ENCODE measurements at places on chromosomes 13 and 19.

DNA sequence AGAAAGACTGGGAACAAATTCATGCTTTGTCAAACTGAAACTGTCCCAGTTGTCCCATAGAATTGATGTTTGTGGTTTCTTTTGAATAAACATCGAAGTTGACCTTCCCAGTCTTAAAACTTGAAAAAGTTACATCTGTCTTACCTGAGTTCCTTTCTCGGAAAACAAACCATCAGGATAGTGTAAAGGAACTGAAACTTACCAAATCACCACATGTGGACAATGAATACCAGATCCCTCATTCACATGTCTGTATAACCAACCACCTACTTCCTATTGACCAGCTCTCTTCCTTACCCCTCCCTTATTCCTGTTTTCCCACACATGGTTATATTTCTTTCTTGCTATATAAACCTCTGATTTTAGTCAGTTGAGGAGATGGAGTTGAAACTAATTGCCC lies 791.7 kb upstream of the PCDH20 start:
- no peak overlapping the region for H3K27ac ChIP-seq
- H3K4me1 ChIP-seq = no peaks in the 10 kb centered on the region
- H3K36me3 ChIP-seq = no peaks in the 10 kb centered on the region
- no peak for DNase-seq

GRCh38 chr19:34172661-34173192 lies 423 bp downstream of the LSM14A start:
- peak overlapping the region; percentile 97 for H3K4me3 ChIP-seq
- peaks cover 29% of the 10 kb centered on the region for H3K4me1 ChIP-seq
- H3K27ac ChIP-seq = peak overlapping the region; percentile 98
- peaks cover 6% of the 10 kb centered on the region for H3K27me3 ChIP-seq
- H3K36me3 ChIP-seq = peaks cover 17% of the 10 kb centered on the region

DNA sequence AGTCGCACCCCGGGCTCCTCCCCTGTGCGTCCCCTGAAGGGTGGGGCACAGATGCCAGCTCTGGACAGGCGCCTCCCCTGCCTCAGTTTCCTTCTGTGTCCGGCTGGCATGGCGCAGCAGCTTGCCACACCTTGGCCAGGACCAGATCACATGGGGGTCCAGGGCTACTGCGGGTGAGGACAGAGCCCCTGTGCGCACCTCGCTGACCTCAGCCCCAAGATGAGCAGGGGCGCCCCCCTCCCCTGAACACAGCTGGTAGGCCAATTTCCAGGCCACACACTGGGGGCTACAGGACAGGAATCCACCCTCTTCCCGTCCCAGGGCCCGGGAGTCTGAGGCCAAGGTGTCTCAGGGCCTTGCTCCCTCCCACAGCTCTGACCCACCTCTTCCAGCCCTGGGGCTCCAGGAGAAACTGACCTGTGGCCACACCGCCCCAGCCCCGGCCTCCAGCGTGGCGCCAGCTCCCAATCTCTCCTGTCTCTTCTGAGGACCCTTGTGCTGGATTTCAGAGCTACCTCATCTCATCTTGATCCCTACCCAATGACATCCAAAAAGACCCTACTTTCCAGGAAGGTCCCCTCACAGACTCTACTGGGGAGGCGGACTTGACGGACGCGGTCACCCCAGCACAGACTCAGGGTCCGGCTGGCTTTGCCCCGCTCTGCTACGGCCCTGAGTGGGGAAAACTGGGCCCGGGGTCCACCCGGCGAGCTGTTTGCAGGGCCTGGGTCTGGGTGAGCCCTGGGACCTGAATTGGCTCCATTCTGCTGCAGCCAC lies 28.2 kb downstream of the SBNO2 start:
- H3K36me3 ChIP-seq = peaks cover 28% of the 10 kb centered on the region
- H3K27ac ChIP-seq = no peak overlapping the region
- no peak overlapping the region for H3K4me3 ChIP-seq
- no peaks in the 10 kb centered on the region for H3K27me3 ChIP-seq

GRCh38 chr13:36665630-36666029 lies 8.2 kb upstream of the SERTM1 start:
- DNase-seq = no peak
- no peaks in the 10 kb centered on the region for H3K27me3 ChIP-seq
- H3K27ac ChIP-seq = no peak overlapping the region
- H3K4me3 ChIP-seq = no peak overlapping the region
- no peaks in the 10 kb centered on the region for H3K4me1 ChIP-seq
- H3K36me3 ChIP-seq = no peaks in the 10 kb centered on the region

DNA sequence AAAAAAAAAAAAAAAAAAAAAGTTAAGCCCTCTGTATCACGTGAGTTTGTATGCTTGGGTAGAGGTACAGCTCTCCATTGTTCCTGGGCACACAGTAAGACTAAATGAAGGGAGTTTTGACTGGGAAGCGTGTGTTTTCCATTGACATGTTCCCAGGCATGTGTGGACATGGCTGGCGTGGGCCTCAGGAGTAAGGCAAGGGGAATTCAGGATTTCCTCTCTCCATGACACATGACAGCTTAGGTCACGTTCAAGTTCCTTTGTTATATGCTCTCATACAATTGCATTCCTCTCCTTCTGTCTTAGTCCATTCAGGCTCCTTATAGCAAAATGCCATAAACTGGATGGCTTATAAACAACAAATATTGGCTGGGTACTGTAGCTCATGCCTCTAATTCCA lies 17.1 kb upstream of the MAP3K10 start:
- H3K27me3 ChIP-seq = no peaks in the 10 kb centered on the region
- no peak overlapping the region for H3K27ac ChIP-seq
- DNase-seq = no peak
- H3K4me1 ChIP-seq = no peaks in the 10 kb centered on the region

DNA sequence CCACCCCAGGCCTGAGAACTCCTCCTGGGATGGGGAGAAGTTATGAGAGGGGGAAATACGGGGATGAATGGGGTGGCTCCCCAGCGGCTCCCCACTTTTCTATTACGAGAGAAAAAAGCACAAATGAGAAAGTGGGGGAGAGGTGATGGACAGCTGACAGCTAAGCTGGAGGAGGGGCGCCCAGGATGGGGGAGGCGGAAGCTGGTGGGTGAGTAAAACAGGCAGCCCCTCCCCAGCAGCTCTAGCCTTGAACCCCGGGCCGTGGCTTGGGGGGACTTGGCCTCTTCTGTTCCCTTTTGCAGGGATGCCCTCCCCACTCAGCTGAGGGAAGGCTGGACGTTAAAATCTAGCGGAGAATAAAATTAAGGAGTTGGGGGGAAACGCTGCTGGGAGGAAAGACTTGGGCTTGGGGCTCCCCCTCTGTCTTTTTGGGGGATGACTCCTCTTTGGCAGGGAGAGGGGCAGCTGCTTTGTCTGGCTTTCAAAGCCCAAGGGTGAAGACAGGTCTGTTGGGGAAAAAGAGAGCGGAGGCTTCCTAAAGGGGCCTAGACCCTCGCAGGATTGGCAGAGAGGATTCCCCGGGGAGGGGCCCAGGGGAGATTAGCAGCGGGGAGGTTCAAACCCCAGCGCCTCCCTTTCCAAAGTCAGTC lies 1.4 kb upstream of the SAMD1 start:
- no peaks in the 10 kb centered on the region for H3K27me3 ChIP-seq
- H3K36me3 ChIP-seq = peaks cover 39% of the 10 kb centered on the region
- peak overlapping the region; percentile 98 for H3K4me3 ChIP-seq
- H3K27ac ChIP-seq = peak overlapping the region; percentile 99
- DNase-seq = no peak

GRCh38 chr13:30735872-30736175 lies 481 bp downstream of the ALOX5AP start:
- peak overlapping the region; percentile 97 for H3K27ac ChIP-seq
- no peaks in the 10 kb centered on the region for H3K27me3 ChIP-seq
- no peak for DNase-seq
- H3K36me3 ChIP-seq = peaks cover 16% of the 10 kb centered on the region

DNA sequence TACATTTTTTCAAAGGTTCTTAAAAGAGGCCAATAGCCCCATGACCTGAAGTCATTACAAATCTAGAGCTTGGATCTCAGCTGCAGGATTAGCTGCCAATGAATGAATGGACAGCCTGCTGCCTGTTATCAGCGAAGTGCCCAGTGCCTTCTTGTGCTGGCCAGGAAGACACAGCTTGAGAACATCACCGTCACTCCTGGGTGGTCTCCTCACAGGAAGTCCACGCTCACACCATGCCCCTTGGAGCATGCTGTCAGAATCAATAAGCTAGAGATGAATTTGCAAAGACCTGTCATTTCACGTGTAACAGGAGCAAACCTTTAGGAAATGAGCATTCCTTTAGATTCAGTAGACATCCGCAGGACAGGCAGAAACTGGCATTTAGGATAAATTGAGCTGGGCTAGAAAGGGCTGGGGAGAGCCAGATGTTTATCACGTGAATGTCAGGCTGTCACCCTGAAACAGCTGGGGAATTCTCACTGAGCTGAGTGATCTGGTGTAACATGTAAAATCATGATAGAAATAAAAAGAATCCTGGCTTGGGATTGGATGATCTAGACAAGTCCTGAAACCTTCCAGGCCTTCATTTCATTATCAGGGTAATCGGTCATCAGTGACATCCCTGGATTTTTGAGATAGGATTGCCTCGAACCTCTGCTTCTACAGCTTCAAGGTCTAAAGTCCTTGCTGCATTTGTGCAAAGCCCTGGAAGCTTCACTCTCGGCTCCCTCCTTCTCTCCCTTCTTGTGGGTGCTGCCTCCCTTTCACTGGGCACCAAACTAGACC lies 49.9 kb upstream of the MEDAG start:
- H3K4me3 ChIP-seq = no peak overlapping the region
- no peaks in the 10 kb centered on the region for H3K36me3 ChIP-seq
- no peaks in the 10 kb centered on the region for H3K4me1 ChIP-seq
- DNase-seq = no peak
- peaks cover 14% of the 10 kb centered on the region for H3K27me3 ChIP-seq

DNA sequence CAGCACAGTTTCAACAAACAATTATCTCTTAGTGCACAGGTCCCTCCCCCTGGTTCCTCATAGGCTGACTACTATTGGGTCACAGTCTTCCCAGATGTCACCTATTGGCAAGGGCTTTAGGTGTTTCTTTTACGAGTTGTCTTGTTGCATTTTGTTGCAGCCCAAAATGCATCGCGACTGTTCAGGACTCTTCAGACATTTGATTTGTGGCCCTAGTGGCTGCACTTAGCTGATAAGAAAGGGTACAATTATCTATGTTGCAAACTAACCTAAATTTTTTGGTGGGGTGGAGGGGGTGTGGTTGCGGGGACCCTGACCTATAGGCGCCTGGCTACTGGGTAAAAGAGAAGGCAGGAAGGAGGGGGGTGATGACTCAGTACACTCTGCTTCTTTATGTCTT lies 29.1 kb upstream of the ZNF714 start:
- peaks cover 76% of the 10 kb centered on the region for H3K36me3 ChIP-seq
- DNase-seq = no peak
- H3K27me3 ChIP-seq = no peaks in the 10 kb centered on the region
- H3K27ac ChIP-seq = no peak overlapping the region
- no peaks in the 10 kb centered on the region for H3K4me1 ChIP-seq

GRCh38 chr19:33032218-33032781 lies 32.4 kb downstream of the RHPN2 start:
- no peak for DNase-seq
- peaks cover 4% of the 10 kb centered on the region for H3K4me1 ChIP-seq
- no peaks in the 10 kb centered on the region for H3K36me3 ChIP-seq
- no peak overlapping the region for H3K27ac ChIP-seq
- H3K4me3 ChIP-seq = no peak overlapping the region

DNA sequence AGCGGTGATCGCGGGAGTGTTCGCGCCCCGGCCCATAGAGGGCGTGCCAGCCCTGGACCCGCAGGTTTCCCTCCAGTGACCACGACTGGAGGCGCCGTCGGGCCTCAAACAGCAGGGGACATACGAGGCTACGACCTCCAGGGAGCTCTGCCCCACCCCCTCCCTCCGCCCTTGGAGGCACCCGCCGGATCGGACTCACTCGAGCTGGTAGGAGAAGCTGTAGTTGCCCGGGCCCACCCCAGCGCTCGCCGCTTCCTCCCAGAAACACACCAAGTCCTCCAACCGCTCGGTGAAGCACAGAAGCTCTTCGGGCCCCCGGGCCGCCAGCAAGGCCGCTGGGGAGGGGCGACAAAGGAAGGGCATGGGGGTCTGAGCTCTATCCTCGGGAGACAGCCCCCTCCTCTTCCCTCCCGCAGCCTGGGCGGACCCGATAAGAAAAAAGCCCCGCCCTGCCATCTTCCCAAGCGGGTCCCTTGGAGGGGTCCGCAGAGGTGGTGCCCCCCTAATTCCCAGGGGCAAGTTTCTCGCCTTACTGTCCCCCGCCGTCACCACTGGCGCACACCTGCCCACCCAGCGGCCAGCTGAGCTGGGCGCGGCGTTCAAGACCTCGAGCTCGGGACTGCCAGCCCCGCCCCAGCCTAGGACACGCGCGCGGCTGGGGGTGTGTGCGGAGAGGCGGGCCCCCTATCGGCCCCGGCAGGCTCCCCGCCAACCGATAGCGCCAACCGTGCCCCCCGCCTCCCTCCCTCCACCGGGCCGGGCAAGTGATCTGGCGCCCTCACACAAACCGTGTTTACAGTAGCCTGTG lies 1.0 kb downstream of the EPOR start:
- peak overlapping the region; percentile 82 for H3K27ac ChIP-seq
- peak; percentile 33 for DNase-seq
- peaks cover 24% of the 10 kb centered on the region for H3K4me1 ChIP-seq
- peaks cover 7% of the 10 kb centered on the region for H3K36me3 ChIP-seq

GRCh38 chr13:96771486-96772367 lies 222.5 kb downstream of the OXGR1 start:
- no peak overlapping the region for H3K4me3 ChIP-seq
- no peak overlapping the region for H3K27ac ChIP-seq
- no peak for DNase-seq
- no peaks in the 10 kb centered on the region for H3K36me3 ChIP-seq
- no peaks in the 10 kb centered on the region for H3K27me3 ChIP-seq
- no peaks in the 10 kb centered on the region for H3K4me1 ChIP-seq
